Mammary epithelial cell (primary cell): ENCODE measurements at places on chromosomes 16 and 17. TPM values are rescaled to one million over a fixed set of nuclear protein-coding genes. Genes with fewer than 3 reads are reported as not detected.
A peak's percentile ranks its signal among the peaks of the same experiment; 100 is the strongest.

TMEM88 gene
- 0.17 TPM for total RNA-seq

DNA sequence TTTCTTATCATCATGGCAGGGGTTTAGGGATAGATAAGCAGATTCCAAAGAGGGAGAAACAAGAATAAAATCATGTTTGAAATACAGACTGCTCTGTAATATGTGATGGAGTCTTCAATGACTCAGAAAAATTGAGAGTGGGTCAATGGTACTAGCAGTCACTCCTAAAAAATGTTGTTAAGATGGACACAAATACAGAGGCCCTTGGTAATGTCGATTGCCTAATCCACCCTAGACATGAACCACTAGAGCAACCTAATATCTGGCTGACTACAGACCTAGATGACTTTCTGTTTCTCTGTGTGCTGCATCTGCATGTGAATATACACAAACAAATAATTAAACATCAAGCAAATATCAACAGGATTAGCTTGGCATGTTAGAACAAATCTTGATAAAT lies 135.8 kb downstream of the CDH8 start:
- peak; percentile 21 for DNase-seq

DNA sequence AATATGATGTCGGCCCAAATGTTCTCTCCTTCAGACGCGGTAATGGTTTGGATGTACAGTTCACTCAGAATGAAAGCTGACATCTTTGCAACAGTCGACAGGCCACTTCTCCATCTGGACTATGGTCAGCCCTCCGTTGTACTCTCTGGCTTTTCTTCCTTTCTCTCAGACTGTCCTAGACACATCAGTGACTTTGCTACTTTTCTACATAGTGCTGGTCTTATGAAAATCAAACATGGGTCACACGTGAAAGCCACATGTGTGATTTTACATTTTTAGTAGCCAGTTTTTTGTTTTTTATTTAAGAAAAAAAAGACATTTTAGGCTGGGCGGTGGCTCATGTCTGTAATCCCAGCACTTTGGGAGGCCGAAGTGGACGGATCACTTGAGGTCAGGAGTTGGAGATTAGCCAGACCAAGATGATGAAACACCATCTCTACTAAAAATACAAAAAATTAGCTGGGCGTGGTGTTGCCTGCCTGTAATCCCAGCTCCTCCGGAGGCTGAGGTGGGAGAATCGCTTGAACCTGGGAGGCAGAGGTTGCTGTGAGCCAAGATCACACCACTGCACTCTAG lies 644.1 kb downstream of the KCNJ2 start:
- no peak for DNase-seq

DNA sequence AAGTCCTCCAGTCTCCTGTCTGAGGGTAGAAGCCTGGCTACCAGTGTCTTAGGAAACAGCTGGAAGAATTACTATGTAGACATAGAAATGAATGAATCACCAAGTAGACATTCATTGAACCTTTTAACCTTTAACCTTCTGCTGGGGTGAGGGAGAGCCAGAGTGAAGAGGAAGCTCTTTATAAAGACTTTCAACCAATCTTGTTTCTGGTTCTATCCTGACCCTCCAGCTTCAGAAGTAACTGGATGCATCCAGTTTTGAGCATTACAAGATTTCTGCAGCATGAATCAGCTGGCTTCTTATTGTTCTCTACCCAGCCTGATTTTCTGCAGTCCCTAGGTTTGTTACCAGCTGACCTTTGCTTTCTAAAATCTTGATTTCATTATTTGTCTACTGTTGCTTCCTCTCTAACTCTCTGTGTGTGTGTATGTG lies 8.5 kb downstream of the TEKT1 start:
- DNase-seq: peak; percentile 86

GRCh38 chr16:69935278-69935711 lies 15.8 kb upstream of the CLEC18A start:
- DNase-seq: no peak

GRCh38 chr17:37299257-37299980 lies 76.4 kb upstream of the C17orf78 start:
- DNase-seq: no peak

DNA sequence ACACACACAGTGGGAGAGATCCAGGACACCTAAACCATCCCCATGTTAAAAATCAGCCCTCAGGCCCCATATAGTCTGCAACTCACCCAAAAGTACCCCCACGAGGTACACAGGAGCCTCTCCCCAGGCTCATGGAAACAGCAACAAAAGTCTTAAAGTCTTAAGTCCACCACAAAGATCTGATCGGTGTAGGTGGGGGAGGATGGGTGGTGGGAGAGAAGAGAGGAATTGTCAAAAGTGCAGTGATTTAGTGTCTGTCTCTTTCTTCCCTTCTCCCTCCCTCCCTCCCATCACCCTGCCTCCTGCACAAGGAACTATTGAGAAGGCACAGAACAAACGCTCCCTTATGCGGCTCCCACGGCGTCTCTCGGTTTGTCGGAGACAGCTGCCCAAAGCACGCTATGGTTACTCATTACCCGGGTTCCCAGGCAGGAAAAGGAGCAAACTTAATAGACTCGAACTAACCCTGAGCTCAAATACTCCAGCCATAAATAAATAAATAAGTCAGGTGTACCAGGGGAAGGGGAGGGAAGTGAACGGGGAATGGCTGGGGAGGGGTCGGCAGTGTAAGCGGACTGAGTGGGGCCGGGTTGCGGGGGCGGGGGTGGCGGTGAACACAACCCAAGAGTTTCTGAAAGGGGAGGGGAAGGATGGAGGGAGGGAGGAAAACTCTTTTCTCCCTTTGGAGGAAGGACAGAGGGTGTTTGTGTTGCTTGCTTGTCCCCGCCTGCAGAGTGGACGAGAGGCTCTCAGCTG lies 477.4 kb downstream of the SLC39A11 start:
- peak; percentile 94 for DNase-seq

SPATA33 gene
- total RNA-seq: 2.2 TPM

- no peak for DNase-seq
Measured at GRCh38 chr16:82972331-82972919, 345.7 kb downstream of the CDH13 start.

GRCh38 chr17:20965492-20965891 lies 77.3 kb downstream of the USP22 start:
- DNase-seq: no peak

DNA sequence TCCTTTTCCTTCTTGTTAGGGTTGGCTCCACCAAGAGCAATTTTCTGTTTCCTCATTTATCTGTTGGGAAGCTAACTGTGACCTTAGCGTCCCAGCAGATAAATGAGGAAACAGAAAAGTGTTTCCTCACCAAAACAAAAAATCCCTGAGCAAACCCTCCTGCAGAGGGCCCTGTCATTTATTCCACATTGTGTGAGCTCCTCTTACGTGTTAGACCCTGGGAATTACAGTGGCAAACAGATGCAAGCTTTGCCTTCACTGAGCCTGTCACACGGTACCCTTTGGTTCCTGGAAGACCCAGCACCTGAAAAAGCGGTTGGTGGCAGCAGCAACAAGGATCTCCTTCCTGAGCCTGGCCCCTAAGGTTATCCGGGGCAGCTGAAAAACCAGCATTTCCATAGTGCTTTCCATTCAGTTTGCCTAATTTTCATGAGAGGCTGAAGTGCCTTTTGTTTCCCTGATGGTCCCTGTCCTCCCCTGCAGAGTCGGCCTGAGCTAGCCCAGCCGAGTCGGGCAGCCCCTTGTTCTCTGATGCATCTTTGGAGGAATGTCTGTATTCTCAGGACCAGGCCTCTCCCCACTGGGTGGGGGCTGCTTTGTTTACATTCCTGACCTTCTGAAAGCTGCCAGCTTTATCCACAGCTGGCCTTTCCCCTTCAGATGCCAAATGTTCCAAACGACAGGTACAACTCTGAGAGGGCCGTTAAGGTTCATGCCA lies 34.7 kb downstream of the YPEL2 start:
- no peak for DNase-seq

DNA sequence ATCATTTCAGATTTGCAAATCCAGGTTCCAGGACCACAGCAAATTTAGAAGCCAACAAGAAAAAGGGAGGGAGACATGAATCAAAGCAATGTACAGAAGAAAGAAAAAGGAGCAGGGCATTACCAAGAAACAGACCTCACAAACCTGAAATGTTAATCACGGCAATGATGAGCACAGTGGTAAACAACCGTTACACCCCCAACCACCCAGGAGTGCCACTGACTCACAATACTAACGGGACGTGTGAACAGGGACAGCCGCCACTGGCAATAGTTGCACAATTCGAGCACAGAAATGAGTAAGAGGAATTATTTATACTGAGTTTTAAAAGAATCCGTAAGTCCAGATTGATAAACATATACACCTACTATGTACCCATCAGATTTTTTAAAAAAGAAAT lies 13.8 kb downstream of the USP22 start:
- DNase-seq: peak; percentile 88

DNA sequence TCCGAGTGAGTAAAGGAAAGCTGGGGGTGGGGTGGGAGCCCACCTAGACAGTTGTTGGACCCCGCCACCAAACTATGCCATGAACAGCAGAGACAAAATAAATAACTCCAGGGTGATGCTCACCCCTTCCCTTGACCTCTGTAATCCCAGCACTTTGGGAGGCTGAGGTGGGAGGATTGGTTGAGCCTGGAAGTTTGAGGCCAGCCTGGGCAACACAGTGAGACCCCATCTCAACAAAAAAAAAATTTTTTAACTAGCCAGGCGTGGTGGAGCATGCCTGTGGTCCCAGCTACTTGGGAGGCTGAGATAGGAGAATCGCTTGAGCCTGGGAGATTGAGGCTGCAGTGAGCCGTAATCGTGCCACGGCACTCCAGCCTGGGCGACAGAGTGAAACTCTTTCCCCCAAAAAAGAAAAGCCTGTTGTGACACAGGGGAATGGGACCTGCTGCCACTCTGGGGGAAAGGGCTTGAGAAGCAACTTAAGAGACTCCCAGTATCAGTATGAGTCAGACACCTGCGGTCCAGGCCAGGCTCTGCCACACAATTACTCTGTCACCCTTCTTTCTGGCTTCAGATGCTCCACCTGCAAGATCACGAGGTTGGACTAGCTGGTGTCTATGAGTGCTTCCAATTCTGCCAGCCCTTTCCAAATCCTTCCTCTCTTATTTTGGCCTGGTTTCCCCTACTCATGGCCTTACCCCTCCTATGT lies 5.0 kb downstream of the SGCA start:
- peak; percentile 83 for DNase-seq

DNA sequence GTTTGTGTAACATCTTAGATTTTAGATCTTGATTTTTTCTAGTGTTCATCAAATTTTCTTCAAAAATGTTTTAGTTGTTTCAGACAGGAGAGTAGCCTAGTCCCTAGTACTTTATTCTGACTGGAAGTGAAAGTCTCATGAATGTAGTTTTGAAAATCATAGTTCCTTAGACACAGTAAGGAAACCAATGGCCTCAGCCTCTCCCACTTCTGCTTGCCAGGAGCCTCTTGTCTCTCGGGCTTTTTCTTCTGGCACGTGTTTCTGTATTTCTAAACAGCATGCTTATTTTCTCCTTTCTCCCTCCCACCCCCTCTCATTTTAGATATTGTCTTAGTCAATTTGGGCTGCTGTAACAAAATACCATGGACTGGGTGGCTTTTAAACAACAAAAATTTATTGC lies 9.8 kb downstream of the SLFN5 start:
- DNase-seq: no peak

DNA sequence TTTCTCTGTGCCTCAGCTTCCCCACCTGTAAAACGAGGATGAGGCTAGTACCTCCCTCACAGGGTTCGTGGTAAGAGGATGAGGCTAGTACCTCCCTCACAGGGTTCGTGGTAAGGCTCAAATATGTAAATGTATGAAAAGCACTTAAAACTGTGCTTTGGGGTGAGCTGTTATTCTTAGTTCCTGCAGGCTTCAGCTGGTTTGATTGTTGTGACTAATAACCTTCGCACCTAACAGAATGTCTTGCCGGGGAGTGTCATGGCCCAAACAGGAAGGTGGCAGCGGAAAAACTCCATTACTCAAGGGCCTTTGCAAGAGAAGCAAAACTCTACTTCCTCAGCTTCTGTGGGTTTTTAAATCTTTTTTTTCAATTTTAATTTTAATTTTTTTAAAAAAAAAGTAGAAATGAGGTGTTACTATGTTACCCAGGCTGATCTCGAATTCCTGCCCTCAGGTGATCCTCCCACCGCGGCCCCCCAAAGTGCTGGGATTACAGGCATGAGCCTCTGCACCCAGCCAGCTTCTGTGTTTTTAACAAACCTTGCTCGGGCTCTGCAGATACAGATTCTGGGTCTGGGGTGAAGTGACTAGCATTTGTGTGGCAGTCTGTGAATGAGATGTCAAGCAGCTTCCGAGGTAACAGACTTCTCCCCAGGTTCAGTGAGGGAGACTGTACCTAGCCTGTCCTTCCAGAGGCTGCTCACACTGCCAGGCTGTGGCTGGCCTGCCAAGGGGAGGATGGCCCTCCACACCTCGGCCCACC lies 103.0 kb downstream of the RAB11FIP4 start:
- DNase-seq: peak; percentile 67

C16orf78 gene
- total RNA-seq: not detected

GRCh38 chr16:4241258-4241927 lies 487 bp downstream of the SRL start:
- DNase-seq: no peak

CCL14 gene
- total RNA-seq: not detected

LRRC75A gene
- total RNA-seq: under 0.01 TPM

DNA sequence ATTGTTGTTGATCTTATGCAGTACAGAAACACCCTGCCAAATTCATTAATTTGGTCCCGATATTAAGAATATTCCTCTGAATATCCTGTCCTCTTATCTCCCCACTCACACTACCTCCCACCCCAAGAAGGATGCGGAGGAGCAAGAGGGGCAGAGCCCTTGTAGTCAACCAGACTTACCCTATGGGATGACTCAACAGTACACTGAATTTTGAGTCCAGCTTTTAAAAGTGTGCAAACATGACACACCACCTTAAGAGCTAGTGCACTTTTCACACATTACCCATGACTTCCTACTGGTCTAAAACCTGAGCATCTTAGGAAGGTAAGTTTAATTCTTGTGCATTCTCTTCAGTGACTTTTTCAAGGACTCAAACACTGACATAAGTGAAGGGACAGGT lies 9.5 kb downstream of the USP22 start:
- DNase-seq: no peak

TEKT1 gene
- total RNA-seq: not detected

DNA sequence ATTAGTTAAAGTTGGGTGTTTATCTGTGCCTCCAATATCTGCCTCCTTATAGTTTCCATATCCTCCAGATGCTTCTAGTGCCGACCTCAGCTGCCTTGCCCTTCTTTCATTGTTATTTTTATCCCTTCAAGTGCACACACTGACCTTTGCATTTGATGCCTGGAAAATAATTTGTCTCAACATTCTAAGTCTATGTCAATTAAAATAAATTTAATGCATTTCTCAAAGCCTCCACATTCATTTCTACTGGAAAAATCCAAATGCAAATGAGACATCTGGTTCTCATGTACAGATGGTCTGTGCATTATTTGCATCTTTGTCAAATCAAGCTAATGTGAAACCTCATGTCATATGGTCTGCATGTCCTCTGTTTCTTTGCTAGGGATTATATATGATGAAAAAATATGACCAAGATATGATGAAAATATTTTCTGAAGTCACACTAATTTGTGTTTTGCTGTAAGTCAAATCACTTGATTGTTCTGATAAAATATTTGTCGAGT lies 61.4 kb downstream of the TMEM100 start:
- DNase-seq: no peak

CDT1 gene
- 3.5 TPM for total RNA-seq
